ENCODE measurements at places on chromosomes 7 and 10.

DNA sequence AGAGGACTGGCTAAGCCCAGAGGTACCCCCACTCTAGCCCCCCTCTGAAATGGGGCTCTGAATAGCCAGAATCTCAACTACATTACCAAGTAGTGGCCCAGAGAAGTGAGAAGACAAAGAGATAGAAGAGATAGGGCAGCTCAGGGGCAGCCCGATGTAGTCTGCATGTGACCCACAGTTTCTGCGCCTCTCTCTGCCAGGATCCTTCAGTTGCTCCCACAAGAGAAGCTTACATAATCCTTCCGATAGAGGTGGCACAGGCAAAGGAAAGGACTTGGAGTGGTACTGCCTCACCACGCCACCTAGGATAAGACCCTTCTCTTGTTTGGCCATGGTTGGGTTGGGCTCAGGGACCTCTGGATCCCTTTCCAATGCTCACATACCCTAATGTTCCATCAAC lies 5.4 kb upstream of the PDE1C start:
- H3K27ac ChIP-seq, result no peak overlapping the region
- no peak overlapping the region for H3K4me3 ChIP-seq
- H3K36me3 ChIP-seq, result no peaks in the 10 kb centered on the region
- H3K27me3 ChIP-seq, result peaks cover 16% of the 10 kb centered on the region
- H3K4me1 ChIP-seq, result no peaks in the 10 kb centered on the region

GRCh38 chr7:24229481-24230226 lies 54.3 kb upstream of the NPY start:
- peaks cover 21% of the 10 kb centered on the region for H3K4me1 ChIP-seq
- peaks cover 3% of the 10 kb centered on the region for H3K27me3 ChIP-seq
- no peak overlapping the region for H3K4me3 ChIP-seq
- H3K36me3 ChIP-seq, result no peaks in the 10 kb centered on the region
- H3K27ac ChIP-seq, result no peak overlapping the region
- DNase-seq, result no peak

GRCh38 chr7:41459623-41460261 lies 243.1 kb downstream of the INHBA start:
- DNase-seq, result no peak
- no peak overlapping the region for H3K27ac ChIP-seq
- no peaks in the 10 kb centered on the region for H3K36me3 ChIP-seq
- H3K4me1 ChIP-seq, result no peaks in the 10 kb centered on the region

- H3K27ac ChIP-seq, result no peak overlapping the region
- no peaks in the 10 kb centered on the region for H3K4me1 ChIP-seq
- H3K36me3 ChIP-seq, result no peaks in the 10 kb centered on the region
- peaks cover 17% of the 10 kb centered on the region for H3K27me3 ChIP-seq
- no peak overlapping the region for H3K4me3 ChIP-seq
Observed at GRCh38 chr10:33698033-33698432, 363.6 kb upstream of the NRP1 start.

DNA sequence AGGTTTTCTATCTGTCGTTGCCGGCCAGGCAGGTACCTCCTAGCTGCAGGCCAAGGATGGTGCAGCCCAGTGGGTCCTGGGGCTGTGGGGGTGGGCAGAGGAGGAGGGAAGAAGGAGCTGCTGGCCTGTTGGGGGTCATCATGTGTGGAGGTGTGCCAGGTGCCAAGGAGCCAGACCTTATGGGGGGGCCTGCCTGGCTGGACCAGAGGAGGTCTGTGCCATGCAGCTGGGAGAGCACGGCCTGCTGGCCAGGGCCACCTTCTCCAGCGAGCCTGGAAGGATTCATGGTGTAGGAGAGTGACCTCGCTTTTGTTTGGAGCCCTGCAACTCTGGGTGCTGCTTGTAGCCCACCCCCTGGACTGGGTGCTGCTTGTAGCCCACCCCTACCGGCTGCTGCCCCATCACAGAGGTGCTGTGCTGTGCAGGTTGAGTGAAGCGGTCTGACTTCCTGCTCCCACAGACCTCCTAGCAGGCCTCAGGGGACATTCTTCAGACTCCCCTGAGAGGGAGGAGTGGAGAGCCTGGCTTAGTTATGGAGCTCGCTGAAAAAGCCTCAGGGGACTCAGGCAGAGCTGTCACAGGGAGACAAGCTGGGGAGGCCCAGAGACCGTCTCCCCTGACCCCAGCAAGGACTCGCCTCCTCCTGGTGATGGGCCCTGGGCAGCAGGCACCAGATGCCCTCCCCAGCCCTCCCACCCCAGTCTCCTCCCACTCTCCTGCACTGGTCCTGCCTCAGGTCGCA lies 67.7 kb upstream of the AQP1 start:
- H3K4me3 ChIP-seq, result no peak overlapping the region
- no peaks in the 10 kb centered on the region for H3K36me3 ChIP-seq

- no peaks in the 10 kb centered on the region for H3K36me3 ChIP-seq
- no peak overlapping the region for H3K27ac ChIP-seq
- H3K27me3 ChIP-seq, result peaks cover 48% of the 10 kb centered on the region
- no peaks in the 10 kb centered on the region for H3K4me1 ChIP-seq
Observed at GRCh38 chr10:124088915-124089314, 4.5 kb downstream of the CHST15 start.

DNA sequence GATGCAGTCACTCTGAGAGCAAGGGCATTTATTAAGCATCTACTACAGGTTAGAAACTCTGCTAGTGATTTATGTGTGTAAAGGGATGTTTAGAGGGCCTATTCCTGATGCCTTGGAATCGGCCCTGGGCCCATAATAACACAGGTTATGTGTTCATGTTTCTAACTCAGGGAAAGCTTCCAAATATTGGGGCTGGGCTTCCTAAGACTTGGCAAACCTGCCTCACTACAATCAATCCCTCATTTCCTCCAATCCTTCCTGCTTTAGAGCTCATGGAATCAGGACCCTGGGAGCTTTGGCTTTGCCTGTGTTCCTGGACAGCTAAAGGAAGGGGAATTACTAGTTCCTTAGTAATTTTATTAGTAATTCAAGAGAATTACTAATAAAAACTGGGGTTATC lies 148.8 kb downstream of the HIBADH start:
- H3K4me3 ChIP-seq, result no peak overlapping the region
- peaks cover 2% of the 10 kb centered on the region for H3K4me1 ChIP-seq
- no peak overlapping the region for H3K27ac ChIP-seq
- DNase-seq, result no peak

GRCh38 chr10:73956476-73957359 lies 41.2 kb upstream of the VCL start:
- no peaks in the 10 kb centered on the region for H3K36me3 ChIP-seq
- peak; percentile 50 for DNase-seq
- H3K4me1 ChIP-seq, result peaks cover 50% of the 10 kb centered on the region
- peak overlapping the region; percentile 89 for H3K27ac ChIP-seq
- H3K4me3 ChIP-seq, result peak overlapping the region; percentile 46

GRCh38 chr10:85008488-85009184 lies 680.2 kb downstream of the CCSER2 start:
- H3K4me1 ChIP-seq, result no peaks in the 10 kb centered on the region
- H3K4me3 ChIP-seq, result no peak overlapping the region
- no peak overlapping the region for H3K27ac ChIP-seq
- no peak for DNase-seq
- H3K36me3 ChIP-seq, result no peaks in the 10 kb centered on the region
- H3K27me3 ChIP-seq, result no peaks in the 10 kb centered on the region

DNA sequence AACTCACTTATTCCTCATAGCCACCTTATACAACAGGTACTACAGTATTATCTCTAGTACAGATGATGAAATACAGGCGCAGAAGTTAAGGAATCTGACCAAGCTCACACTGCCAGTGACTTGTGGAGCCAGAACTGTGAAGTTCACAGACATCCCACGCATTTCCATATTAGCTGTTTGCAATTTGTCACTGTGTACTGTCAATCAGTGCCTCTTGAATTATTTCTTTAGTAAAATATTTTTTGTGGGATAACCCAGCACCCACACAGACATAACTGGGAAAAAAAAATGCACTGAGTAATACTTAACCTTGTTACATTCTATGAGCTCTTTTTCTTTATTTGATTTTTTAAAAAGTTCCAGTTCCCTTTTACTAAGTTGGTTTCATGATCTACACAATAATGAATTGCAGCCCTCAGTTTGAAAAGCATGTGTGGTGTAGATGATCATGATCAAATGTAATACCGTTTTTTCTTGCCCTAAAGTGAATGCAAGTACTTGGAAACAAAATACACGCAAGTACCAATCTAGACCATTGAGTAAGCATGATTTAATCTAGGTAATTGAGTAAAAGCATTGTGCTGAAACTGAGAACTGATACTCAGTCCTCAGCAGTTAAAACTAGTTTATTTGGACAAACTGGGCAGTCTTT lies 14.1 kb downstream of the CUL1 start:
- peak overlapping the region; percentile 65 for H3K27ac ChIP-seq
- DNase-seq, result no peak
- peaks cover 47% of the 10 kb centered on the region for H3K36me3 ChIP-seq
- no peaks in the 10 kb centered on the region for H3K27me3 ChIP-seq
- no peak overlapping the region for H3K4me3 ChIP-seq
- H3K4me1 ChIP-seq, result peaks cover 91% of the 10 kb centered on the region

GRCh38 chr7:76357475-76358010 lies 1.2 kb downstream of the YWHAG start:
- H3K4me1 ChIP-seq, result peaks cover 51% of the 10 kb centered on the region
- no peak for DNase-seq
- H3K36me3 ChIP-seq, result peaks cover 54% of the 10 kb centered on the region
- H3K27me3 ChIP-seq, result no peaks in the 10 kb centered on the region
- peak overlapping the region; percentile 97 for H3K27ac ChIP-seq

GRCh38 chr7:99155211-99155610 lies 11.3 kb upstream of the SMURF1 start:
- DNase-seq, result no peak
- no peak overlapping the region for H3K27ac ChIP-seq
- no peaks in the 10 kb centered on the region for H3K36me3 ChIP-seq
- H3K4me3 ChIP-seq, result no peak overlapping the region
- peaks cover 3% of the 10 kb centered on the region for H3K4me1 ChIP-seq
- H3K27me3 ChIP-seq, result no peaks in the 10 kb centered on the region

DNA sequence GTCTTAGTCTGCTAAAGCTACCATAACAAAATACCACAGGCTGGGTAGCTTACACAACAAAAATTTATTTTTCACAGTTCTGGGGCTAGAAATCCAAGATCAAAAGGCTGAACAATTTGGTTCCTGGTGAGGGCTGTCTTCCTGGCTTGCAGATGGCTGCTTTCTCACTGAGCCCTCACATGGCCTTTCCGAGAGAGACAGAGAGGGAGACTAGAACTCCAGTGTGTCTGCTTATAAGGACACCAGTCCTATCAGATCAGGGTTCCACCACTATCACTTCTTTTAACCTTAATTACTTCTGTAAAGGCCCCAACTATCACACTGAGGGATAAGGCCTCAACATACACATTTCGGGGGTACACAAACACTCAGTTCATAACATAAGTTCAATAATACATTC lies 527.4 kb upstream of the VSTM2A start:
- H3K4me3 ChIP-seq, result no peak overlapping the region
- no peaks in the 10 kb centered on the region for H3K4me1 ChIP-seq
- DNase-seq, result no peak
- H3K36me3 ChIP-seq, result no peaks in the 10 kb centered on the region

- H3K36me3 ChIP-seq, result no peaks in the 10 kb centered on the region
- no peaks in the 10 kb centered on the region for H3K4me1 ChIP-seq
- DNase-seq, result no peak
- no peak overlapping the region for H3K4me3 ChIP-seq
Observed at GRCh38 chr10:98560565-98560964, 113.8 kb upstream of the HPS1 start.

GRCh38 chr7:155506854-155507337 lies 39.5 kb downstream of the CNPY1 start:
- H3K27me3 ChIP-seq, result peaks cover 91% of the 10 kb centered on the region
- H3K27ac ChIP-seq, result no peak overlapping the region
- H3K4me3 ChIP-seq, result no peak overlapping the region

- no peaks in the 10 kb centered on the region for H3K36me3 ChIP-seq
- H3K27ac ChIP-seq, result no peak overlapping the region
- H3K4me3 ChIP-seq, result no peak overlapping the region
- DNase-seq, result no peak
Observed at GRCh38 chr10:31261511-31262311, 57.3 kb upstream of the ZEB1 start.
